ENCODE measurements at places on chromosomes 16 and 17. TPM values are rescaled to one million over a fixed set of nuclear protein-coding genes. Genes with fewer than 3 reads are reported as not detected.

DNA sequence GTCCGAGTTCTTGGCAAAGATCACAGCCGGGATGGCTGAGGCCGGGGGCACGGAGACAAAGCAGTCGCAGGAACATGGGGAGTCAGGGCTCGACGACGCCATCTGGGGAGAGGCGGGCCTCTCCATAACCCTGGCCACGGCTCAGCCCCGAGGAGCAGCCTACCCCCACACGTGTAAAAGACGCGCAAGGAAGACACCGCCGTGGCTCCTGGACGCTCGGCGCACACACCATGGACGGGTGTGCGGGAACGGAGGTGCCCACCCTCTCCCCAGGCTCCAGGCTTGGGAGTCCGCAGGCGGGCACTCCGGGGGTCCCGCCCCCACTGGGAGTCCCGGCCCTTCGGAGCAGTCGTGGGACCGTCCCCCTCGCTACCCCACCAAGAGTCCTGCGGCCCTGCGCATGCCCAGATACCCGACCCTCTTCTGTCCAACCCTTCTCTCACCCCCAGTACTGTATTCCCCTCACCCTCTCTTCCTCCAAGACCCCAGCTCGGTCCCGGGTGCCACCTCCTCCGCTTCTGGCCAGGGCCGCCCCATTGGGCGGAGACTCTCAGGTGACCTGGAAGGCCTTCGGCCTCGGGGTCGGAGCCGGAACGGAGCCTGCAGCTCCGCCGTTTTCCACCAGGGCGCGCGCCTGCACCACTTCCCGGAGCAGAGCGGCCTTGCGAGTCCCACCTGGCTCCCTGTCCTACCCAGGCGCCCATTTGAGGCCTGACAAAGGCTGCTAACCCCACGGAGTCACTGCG, at the start of gene SCRN2:
SCRN2 (minus strand) TSS at position 532 of the 746 bp plus-strand sequence; CDS start at position 102, 430 bp downstream.
- peak; percentile 95 for DNase-seq

- DNase-seq = no peak
Measured at GRCh38 chr17:75707079-75707571, 14.1 kb upstream of the ITGB4 start.

DNA sequence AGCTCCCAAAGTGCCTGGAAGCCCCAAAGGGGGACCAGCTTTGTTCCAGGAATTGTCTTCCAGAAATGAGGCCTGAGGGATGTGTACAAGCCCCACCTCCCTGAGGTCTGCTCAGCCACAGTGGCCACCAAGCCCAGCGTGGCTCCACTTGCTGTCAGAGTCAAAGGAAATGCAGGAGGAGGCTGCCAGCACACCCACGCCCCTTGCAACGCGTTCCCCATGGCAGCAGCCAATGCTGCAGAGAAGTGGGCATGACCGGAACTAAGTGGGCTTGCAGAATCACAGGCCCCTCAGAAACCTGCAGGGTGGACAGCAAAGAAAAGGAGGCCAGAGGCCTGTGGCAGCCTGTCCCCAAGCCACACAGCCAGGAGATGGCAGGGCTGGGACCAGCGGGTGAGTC, 320.8 kb downstream of the FOXL1 start:
- DNase-seq = no peak

- DNase-seq = no peak
Measured at GRCh38 chr16:66961914-66962313, 848 bp downstream of the CES3 start.

GRCh38 chr17:80328634-80329380, 68.2 kb downstream of the RNF213 start:
- DNase-seq = peak; percentile 63

DNA sequence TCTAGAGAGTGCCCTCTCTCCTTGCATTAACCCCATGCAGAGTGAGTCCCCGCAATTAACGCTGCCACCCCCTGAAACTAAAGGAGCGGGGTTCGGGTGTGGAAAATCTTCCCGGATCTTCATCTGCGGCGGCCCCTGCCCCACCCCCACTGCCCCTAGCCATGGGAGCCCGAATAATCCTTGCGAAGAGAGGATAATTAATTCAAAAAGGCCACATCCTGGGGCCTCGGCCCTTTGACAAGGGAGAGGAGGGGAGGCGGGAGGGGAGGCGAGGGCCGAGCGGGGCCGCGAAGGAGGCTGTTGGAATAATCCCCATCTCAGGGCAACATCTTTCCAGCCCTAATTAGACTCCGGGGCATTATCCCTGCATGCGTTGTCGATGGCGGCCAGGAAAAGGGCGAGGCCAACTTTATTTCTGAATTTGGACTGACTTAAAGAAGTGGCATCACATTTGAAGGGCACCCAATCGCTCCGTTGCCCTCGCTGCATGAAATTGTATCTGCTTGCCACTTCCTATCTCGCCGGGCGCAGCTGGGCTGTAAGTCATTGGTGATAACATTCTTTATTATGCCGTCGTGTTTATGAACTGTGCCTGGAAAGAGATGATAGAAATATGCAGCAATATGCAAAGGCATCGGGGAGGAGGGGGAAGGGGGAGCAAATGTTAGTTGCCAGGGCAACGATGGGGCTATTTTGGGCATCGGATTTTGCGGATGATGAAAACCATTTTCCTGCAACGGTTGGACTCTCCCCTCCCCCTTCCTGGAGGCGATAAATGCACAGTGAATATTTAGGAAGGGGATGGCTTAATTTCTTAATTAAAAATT, 387.1 kb upstream of the TNRC6C start:
- DNase-seq = no peak

GRCh38 chr17:31548709-31549108, 157.2 kb downstream of the RAB11FIP4 start:
- no peak for DNase-seq

DNA sequence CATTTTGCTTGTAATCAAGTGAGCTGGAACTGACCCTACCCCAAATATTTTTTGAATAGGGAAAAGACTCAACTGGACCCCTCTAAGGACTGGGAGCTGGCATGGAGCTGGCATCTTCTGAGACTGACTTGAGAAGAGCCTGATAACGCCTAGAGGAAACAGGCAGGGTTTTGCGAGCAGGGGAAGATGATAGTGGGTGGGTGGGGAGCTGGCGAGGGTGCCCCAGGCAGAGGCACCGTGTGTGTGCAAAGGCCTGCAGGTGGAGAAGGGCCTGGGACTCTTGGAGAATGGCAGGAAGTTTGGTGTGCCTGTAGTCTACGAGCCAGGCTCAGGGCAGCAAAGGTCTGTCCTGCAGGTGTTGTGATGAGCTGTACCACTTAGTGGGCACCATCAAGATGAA, 4.1 kb downstream of the CRISPLD2 start:
- DNase-seq = no peak

- no peak for DNase-seq
Measured at GRCh38 chr16:16158741-16159374, 64.4 kb downstream of the ABCC6 start.

- no peak for DNase-seq
Measured at GRCh38 chr16:84834403-84834772, 14.6 kb downstream of the CRISPLD2 start.

GRCh38 chr16:82782715-82783251, 156.0 kb downstream of the CDH13 start:
- DNase-seq = no peak

DNA sequence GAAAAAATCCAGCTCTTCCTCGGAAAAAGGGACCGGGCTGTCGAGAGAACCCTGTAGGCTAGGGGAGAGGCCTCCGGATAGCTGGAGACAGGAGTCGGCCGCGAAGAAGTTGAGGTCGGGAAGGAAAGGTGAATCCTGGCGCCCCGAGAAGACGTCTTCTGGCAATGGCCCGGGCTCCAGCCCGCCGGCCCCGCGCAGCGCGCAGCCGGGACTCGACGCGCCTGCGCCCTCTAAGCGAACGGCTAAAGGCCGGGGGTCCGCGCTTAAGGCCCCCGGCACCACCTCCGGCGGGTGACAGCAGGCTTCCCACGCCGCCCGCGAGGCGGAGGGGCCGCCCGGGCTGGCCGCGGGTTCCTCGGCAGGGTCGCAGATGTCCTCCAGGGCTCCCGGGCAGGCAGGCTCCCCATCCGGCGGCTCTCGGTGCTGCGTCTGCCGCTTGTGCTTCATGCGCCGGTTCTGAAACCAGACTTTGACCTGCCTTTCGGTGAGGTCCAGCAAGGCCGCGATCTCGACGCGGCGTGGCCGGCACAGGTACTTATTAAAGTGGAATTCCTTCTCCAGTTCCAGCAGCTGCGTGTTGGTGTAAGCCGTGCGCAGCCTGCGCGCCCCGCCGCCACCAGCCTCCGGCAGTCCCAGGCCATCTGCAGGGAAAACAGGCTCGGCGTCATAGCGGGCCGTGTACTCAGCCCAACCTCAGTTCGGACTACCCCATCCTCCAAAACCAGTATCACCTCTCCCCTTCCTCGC, 1.6 kb downstream of the HOXB2 start:
- DNase-seq = peak; percentile 63

DNA sequence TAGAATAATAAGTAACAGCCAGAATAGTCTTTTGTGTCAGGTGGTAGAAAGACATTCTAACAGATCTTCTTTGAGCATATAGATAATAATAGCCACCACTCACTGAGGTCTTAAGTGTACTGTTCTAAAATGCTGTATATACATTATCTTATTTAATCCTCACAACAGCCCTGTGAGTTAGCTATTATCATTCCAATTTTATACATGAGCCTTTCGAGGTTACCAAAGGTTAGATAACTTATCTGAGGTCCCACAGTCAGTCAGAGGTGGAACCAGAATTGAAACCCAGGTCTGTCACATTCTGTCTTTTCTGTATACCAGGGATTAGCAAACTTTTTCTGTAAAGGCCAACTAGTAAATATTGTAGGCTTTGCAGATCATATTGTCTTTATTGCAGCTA, 23.2 kb downstream of the REXO5 start:
- no peak for DNase-seq

DNA sequence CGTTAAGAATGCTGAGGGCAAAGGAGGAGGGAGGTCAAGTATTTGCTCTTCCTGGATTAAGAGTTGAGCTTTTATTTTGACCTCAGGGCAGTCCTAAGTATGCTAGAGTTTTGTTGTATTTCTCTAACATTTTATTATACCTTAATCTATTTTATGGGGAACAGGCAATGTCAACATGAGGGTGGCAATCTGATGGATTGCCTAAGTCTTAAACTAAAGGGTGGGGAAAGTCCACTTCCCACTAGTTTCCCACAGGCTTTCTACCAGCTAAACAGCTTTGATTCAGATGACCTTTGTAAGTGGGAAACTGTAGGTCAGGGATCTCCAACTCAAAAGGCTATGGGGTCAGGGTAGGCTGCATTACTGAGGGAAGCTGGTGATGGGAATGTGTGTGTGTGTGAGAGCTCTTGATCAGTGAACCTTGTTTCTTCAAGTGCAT, 24.9 kb downstream of the HSD17B2 start:
- DNase-seq = no peak

- no peak for DNase-seq
Measured at GRCh38 chr17:38732376-38733281, 2.5 kb downstream of the CISD3 start.

DNA sequence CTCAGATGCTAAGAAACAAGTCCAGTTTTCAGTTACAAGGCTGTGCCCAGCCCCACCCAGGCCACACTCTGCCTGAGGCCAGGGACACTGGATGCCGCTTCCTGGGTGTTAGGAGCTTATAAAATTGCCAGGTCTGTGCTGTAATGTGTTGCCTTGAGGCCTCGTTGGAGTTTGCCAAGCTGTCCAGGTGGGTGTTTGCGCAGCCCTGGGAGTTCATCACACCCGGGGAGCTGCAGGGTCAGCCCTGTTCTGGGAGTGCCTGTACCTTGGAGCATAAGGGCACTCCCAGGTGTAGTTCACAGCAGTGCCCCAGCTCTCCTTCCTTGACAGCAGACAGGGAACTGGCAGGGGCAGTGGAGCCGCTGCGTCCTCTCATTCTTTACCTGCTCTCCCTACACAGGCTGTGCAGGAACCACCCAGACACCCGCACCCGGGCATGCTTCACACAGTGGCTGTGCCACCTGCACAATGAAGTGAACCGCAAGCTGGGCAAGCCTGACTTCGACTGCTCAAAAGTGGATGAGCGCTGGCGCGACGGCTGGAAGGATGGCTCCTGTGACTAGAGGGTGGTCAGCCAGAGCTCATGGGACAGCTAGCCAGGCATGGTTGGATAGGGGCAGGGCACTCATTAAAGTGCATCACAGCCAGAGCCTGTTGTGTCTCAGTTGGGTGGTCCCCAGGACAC, 1.6 kb downstream of the GFER start:
- no peak for DNase-seq

DNA sequence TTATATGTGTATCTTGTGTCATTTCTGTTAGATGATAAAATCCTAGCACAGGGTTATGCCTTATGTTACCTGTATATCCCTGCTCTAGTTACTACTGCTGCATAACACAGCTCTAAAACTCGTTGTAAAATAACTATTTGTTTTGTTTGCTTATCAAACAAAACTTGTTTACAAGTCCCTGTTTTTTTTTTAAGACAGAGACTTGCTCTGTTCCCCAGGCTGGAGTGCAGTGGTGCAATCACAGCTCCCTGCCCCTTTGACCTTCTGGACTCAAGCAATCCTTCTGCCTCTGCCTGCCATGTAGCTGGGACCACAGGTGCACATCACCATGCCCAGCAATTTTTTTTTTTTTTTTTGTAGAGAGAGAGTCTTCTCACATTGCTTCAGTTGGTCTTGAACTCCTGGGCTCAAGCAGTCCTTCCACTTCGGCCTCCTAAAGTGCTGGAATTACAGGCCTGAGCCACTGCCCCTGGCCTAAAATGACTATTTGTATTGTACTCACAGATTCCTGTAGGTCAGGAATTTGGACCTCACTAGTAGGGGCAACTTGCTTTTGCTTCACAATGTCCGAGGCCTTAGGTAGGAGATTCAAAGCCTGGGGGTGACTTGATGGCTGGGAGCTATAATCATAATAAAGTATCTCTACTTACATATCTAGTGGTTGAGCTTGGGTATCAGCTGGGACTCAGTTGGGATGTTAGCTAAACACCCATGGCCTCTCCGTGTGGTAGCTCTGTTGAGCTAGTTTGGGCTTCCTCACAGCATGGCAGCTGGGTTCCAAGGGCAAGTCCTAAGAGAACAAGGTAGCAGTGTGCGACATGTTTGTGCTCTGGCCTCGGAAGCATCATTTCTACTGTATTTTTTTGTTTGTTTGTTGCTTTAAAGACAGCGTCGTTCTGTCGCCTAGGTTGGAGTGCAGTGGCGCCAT, 12.6 kb downstream of the DUSP14 start:
- DNase-seq = no peak

DNA sequence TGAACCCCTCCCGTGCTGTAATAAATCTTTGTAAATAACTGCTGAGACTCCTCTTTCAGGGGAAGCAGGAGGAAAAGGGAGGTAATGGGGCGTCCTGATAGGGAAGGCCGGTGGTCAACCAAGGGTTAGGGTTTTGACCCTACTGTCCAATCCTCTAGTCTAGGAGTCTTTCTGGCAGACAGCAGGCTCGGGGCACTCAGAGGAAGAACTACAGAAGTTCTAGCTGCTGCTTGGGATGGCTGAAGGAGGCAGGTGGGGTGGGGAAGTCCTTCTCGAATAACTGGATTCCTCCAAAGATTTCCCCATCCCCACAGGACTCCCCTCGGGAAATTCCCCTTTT, 387 bp upstream of the STARD3 start:
- DNase-seq = no peak

Gene METRNL
- polyA plus RNA-seq = 107 TPM

Gene ACE
- 12.9 TPM for polyA plus RNA-seq

Gene RBFOX1
- 0.24 TPM for polyA plus RNA-seq

Data from kidney (tissue), 22 donors.